ENCODE measurements at places on chromosomes 13 and 19.

- DNase-seq = no peak
Measured at GRCh38 chr19:53696951-53697350, 65.2 kb downstream of the DPRX start.

- peak; percentile 37 for DNase-seq
Measured at GRCh38 chr19:10654610-10655456, 687 bp downstream of the ILF3 start.

GRCh38 chr19:42424712-42425131 lies 2.5 kb downstream of the LIPE start:
- no peak for DNase-seq

- no peak for DNase-seq
Measured at GRCh38 chr19:17398902-17399527, 5.0 kb upstream of the CCDC194 start.

DNA sequence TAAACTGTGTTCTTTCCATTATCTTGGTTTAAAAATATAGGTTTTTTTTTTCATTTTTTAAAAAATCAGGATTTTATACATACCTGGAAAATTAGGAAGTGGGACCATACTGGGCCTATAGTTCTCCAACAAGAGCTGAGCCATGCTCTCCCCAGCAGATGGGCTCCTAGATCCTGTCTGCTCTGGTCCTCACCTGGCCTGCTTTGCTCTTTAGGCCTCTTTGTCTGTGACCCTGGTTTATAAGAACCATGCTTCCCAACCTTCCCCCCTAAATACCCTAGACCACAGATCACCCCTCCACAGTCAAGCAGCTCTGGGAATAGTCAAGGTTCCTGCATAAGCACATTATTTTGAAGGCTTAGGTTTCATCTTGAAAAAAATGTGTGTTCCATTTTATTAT lies 185.0 kb upstream of the TSHZ3 start:
- no peak for DNase-seq
